ENCODE measurements at places on chromosomes 3 and 15.
A peak's percentile ranks its signal among the peaks of the same experiment; 100 is the strongest.

DNA sequence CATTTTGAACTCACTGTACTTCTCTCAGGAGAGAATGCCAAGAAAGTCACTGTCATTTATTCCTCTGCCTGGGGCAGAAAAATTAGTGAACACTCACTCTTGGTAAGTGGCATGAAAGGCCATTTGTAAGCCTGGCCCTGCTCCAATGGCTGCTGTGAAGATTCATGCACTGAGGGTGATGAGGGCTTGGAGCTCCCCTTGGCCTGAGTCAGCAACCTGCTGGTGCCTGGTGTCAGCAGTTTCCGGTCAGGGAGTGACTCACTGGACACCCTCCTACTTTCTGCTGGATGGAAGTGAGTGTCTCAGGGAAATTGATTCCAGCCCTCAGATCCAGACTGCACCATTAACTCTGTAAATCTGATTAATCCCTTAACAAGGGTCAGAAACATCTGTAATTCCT lies 37.6 kb downstream of the TRA2B start:
- DNase-seq: no peak

DNA sequence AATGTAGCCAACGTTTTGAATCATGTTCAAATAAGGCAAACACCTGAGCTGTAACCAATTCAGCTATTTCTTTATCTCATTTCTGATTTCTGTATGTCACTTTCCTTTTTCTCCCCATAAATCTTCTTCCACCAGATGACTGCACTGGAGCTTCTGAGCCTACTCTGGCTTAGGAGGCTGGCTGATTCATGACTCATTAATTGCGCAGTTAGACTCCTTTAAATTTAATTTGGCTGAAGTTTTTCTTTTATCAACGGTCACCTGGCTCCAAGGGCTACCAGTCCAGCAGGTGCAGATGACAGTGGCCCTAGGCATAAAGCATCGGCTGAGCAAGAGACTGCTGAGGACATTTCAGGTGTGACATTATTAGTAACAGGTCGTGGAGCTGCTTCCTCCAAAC lies 39.6 kb upstream of the ITGA11 start:
- no peak for DNase-seq

DNA sequence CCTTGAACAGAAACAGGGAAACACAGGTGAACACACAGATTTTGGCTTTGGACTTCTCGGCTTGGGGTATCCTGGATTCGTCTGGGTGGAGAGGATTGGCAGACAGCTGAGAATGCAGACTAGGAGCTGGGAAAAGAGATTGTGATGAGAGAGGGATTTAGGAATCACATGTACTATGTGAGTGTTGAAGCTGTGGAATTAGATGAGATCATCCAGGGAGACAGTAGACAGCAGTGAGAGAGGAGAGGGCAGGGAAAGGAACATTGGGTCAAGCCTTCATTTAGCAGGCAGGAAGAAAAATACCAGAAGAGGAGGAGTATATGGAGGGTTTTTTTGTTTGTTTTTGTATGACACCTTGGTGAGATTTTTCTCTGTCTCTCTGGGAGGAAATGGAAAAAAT lies 262.1 kb upstream of the TBL1XR1 start:
- DNase-seq: no peak

DNA sequence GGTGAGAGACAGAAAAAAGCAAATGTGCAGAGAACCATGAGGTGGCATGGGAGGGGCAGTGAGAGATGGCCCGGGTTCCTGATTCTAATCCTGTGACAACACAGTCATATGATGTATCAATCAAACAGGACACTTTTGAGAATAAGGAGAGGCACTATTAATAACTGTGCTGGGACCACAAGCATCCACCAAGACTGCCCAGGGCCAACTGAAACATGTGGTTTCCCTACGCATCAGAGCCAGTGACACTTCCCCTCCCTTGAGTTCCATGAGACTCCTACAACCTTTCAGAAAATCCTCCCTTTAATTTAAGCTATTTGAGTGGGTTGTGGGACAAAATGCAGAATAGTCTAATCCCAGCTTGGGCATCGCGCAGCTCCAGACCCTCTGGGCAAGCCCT lies 17.4 kb downstream of the SH3BP5 start:
- no peak for DNase-seq

- peak; percentile 75 for DNase-seq
Measured at GRCh38 chr15:31236184-31237042, 90.2 kb upstream of the KLF13 start.

DNA sequence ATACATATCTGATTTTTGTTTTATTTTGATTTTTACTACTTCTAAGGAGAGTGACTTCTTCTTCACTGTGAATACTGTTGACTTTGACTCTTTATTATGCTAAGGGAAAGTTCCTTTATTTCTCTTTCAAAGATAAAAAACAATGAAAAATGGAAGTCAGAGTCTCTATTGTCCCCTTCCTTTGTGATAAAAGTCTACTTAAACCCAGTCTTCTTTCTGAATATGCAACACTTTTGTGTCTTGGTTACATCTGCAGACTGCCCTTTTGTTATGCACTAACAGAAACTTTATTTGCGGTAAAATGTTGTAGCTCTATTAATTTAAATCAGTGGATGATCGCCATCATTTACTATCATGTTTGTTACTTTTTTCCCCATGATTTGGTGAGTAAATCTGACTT lies 13.2 kb downstream of the PARP15 start:
- no peak for DNase-seq

DNA sequence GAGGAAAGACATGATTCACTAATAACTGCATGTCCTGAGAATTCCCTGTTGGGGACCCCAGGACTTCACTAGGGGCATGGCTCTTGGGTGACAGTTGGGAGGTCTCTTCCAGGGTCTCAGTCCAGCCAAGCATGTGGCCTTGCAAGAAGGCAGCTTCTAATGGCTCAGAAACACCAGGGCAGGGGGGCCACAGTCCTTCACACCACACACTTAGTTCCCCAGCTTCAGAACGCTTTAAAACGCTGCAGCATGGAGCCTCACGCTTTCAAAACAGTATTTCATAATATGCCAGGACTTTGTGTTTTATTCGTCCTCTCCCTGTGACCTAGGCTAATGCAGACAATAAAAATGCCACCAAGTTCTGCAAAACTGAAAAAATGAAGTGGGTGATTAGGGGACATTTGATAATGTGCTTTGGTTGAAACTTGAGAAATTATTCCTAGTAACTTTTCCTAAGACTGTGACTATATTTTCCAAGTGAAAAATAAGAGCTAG lies 48.4 kb upstream of the LIMD1 start:
- DNase-seq: no peak

DNA sequence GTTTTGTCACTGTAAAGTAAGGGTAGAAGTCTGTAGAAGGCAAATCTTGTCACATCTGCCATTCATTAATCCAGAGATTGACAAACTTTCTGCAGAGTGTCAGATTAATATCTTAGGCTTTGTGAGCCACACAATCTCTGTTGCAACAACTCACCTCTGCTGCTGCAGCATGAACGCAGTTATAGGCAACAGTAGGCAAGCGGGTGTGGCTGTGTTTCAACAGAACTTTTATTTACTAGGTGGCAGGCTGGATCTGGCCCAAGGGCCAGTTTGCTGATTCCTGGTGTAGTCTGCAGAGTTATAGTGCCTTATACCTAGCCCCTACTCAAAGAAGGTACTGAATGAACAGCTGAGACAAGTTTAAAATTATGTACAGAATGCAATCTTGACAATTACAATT lies 396.7 kb downstream of the FOXP1 start:
- no peak for DNase-seq

GRCh38 chr15:48336940-48337339 lies 5.7 kb downstream of the DUT start:
- no peak for DNase-seq

GRCh38 chr15:87667643-87668042 lies 588.9 kb downstream of the NTRK3 start:
- no peak for DNase-seq

GRCh38 chr15:62539236-62539635 lies 374.2 kb upstream of the C2CD4B start:
- DNase-seq: no peak

GRCh38 chr3:131803113-131803512 lies 231.7 kb downstream of the CPNE4 start:
- no peak for DNase-seq

- DNase-seq: no peak
Measured at GRCh38 chr15:95227235-95227634, 995.9 kb downstream of the MCTP2 start.

DNA sequence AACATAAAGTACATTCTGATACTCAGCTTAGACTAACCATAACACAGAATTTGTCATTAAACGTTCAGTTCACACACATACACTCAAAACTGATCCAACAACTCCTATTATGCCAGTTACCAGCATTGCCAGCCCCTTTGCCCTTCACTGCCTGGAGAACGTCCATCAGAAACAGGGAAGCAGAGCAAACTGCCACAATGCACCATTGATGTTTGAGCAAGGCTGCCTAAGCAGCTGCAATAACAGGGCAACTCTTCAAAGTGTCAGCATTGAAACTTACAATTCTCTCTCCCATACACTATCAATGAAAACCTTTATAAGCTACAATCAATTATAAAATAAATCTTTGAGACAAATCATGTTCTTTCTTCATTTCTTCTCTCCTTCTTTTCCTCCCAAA lies 85.1 kb downstream of the ZBTB20 start:
- peak; percentile 39 for DNase-seq

- DNase-seq: no peak
Measured at GRCh38 chr3:194640829-194641228, 7.6 kb upstream of the TMEM44 start.

DNA sequence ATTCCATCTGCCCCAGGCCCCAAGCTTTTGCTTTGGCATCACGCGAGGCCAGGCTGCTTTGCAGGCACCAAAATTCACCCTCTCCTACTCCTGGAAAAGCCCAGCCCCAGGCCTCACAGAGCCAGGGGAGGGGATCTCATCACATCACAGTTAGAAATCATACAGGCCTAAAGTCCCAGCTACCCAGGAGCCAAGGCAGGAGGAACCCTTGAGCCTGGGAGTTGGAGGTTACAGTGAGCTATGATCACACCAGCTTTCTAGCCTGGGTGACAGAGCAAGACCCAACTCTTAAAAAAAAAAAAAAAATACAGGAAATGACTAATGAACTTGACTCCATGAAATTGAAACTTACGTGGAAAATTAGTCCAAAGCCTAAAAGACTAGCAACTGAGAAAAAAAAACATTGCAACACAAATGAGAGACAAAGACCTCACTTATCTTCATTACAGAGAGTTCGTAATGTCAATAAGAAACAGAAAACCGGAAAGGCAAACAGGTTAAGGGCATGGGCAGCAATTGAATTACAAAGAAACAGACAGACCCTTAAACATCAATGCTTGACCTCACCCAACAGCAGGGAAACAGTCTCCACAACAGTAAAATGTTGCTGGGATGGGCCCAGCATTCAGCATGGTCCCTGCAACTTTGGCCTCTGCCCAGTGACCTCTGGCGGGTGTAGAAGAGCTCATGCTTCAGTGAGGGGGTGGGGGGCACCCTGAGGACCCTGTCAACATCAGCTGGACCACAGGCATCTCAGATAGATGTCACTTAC lies 151.5 kb downstream of the LRRK1 start:
- no peak for DNase-seq

GRCh38 chr3:140715035-140715434 lies 37.2 kb downstream of the TRIM42 start:
- DNase-seq: no peak

DNA sequence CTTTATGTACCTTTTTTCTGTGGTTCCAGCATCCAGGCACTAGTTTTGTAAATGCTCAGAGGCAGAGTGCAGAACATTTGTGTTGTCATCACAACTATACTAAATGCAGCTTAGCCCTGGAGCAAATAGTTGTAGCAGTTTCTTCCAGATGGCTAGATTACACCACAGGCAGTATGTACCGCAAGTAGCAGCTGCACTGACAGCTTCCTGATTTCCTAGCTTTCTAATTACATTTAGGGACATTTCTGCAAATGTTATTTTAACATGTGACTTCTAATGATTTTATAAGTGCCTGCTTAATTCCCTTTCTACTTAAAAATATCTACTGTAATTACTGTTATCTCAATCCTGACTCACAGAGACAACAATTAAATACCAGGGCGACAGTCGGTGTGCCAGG lies 106.5 kb downstream of the NR2E3 start:
- no peak for DNase-seq

- DNase-seq: no peak
Measured at GRCh38 chr3:78611278-78611677, 1156.5 kb downstream of the ROBO1 start.

- DNase-seq: peak; percentile 76
Measured at GRCh38 chr15:62742409-62743171, 300.0 kb upstream of the TPM1 start.

DNA sequence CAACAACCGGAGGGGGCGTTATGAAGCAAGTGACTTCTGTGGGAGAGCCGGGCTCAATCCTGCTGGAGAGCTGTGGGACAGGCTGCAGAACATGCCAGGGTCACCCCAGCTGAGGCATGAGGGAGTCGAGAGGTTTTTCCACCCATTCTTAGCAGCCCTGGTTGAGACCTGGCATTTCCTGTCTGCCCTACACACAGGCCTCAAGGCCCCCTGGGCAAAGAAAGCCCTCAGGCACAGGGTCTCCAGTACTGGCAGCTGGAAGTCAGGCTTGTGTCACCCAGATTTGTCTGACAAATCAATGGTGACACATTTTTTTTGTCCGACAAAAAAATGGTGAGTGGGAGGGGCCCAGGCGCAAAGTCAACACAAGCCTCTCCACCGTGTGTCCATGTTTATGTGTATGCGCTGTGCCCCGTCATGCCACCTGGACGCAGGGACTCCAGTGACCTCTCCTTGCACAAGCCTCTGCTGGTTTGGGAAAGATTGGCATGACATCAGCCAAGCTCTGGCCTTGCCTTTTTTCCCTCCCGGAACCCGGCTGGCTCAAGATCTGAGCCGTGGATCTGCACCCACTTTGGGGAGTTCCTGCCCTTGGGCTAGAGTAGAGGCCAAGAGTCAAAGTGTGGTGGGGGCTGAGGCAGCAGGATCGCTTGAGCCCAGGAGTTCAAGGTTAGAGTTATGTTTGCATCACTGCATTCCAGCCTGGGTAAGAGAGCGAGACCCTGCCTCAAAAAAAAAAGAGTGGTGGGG lies 20.8 kb upstream of the ALAS1 start:
- DNase-seq: no peak

GRCh38 chr3:185207931-185208746 lies 45.7 kb downstream of the EHHADH start:
- no peak for DNase-seq

DNA sequence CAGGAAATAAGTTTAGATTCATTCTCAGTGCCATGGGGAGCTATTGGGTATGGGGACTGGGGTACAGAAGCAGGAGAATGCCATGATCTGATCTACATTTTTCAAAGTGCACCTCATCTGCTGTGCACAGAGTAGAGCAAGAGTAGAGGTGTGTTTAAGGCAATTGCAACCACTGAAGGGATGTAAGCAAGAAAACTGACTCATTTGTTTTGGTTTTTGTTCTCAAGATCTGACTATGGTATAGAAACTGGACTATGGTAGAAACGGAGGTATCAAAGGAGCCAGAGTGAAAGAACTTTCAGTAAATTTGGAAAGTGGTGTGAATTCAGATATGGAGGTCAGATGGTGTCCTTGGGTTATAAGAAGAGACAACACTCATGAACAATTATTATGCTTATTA lies 86.2 kb upstream of the CMSS1 start:
- no peak for DNase-seq

DNA sequence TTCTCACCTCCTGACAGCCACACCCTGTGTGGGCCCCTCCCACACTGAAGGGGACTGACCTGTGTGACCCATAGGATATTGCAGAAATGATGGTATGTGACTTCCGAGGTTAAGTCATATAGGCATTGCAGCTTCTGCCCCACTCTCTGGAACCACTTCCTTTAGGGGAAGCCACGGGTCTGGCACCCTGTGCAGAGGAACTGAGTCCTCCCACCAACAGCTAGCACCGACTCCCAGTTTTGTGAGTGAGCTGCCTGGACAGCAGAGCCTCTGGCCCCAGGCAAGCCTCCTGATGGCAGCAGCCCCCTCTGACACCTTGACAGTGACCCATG lies 24.6 kb upstream of the SLC6A6 start:
- no peak for DNase-seq
